ENCODE measurements at places on chromosomes 6 and 20.

DNA sequence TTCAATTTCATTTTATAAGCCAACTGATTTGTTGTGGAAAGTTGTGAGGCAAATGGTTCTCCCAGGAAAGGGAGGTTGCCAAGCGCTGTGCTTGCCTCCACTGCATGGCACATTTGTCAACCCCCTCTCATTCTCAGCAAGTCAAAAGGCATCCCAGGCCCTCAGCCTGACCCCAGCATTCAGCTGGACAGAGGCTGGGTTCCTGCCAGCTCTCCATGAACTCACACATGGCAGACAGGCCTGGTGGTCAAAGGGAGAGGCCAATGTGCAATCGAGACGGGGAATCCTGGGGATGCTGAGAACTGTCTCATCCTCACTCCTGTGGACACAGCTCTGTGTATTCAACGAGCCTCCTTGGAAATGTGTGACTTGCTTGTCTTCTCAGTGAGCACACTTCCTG is 106.0 kb upstream of the CDH4 start:
- no peak for ATAC-seq

GRCh38 chr6:110622912-110623578 is 146.6 kb upstream of the SLC22A16 start:
- ATAC-seq, result no peak

DNA sequence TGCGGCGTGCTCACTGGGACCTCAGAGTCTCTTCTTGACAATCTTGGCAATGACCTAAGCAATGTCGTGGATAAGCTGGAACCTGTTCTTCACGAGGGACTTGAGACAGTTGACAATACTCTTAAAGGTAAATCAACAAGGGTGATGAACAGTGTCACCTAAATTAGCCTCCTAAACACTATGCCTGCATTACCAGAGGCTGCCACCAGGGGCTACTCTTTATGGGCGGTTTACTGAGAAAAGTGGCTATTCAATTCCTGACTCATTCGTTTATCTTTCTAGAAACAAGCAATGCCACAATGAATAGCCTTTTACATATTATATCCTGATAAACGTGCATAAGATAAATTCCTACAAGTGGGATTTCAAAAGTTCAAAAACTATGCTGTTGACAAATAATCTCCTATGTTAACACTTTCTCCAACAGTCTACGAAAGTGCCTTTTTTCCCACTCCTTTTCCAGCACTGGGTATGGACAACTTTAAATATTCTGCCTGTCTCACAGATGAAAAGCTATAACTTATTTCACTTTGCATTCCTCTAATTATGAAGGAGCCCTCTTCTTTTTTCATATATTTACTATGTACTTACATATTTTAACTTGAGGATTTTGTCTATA is 1.3 kb downstream of the BPIFA2 start:
- no peak for ATAC-seq

DNA sequence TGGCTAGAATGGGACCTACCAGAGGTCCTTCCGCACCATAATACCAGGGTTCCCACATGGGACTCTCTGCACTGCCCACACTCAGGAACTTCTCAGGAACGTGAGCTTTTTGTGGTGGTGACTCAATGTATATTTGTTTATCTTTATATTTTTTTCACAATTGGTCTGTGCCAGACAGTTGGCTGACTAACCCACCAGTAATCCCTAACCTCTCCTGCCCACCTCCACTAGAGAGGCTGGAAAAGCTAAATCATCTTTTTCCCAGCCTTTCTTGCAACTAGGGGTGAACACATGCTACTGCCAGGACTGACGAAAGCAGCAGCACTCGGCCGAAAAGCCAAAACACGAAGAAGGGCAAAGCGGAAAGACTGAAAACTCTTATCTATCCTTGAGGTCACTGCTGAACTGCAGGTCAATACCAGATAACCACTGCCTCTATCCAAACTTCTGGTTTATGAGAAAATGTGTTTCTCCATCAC is 112.9 kb downstream of the TRERF1 start:
- ATAC-seq, result no peak

DNA sequence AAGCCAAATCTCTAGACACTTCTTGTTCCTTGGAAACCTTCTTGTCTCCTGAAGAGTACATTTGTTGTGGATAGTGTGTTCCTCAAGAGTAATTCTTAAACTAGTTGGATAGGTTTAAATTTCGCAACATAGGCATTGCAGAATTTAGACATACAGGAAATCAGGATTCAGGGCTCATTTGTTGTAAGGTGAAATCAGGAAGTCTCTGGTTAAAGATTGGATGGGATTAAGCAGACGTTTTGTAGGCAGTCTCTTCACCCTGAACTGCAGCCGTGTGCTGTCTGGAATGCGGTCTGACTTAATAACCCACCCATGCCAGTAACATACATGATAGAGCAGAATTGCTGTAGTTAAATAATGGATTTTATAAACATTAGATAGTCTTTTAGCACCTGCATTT is 21.7 kb downstream of the HIVEP1 start:
- ATAC-seq, result no peak

DNA sequence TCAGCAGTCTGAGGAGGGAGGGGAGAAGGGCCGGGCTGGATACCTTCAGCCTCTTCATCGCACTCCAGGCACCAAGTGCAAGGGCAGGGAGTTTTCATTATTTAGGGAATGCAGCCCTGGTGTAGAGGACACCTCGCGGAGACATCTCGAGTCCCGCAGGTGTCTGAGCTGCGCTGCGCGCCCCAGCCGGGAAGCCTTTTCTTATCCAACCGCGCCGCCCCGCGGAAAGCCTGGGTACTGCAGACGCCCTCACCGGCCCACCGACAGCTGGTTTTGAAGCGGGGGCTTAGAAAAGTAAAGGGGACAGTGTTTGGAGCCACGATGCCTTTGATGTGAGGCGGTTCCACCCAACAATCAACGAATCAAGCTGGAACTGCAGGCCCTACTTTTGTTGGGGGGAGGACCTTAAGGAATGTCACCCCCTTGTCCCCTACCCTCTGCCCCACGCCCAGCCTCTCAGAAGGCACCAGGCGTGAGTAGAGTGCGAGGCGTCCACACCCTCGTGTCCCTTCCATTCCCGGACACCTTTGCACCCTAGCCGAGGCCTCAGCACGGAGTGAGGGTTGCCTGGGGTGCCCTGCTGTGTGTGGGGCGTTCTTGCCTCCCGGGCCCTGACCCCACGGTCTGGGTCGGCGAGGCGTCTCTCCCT is 8.6 kb downstream of the NKX2-2 start:
- ATAC-seq, result peak; percentile 44

- ATAC-seq, result no peak
Observed at GRCh38 chr6:90849686-90850085, 262.8 kb upstream of the MAP3K7 start.
